ENCODE measurements at places on chromosomes 1 and 21.

GRCh38 chr1:118249641-118250040 lies 64.6 kb upstream of the SPAG17 start:
- DNase-seq: no peak

DNA sequence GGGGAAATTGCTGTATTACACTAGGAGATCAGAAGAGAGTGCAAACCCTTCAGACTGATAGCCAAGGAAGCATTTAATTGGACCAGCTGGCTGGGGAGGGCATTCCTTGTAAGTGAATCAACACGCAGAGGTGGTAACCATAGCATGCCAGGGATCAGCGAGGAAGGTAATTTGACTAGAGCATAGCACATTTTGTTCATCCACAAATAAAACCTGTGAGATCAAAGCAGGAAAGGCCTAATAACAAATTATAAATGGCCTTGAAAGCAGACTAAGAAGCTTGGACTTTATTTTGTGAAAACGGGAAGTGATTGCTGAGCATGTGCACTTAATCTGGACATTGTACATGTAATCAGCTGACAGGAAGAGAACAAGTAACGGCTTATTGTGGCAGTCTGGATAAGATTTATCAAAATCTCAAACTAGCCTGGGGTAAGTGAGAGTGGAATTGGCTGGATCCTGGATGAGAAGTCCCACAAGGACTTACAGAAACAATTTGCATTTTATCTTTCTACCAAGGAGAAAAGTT lies 11.7 kb upstream of the CD55 start:
- DNase-seq: no peak

GRCh38 chr1:96934282-96934681 lies 212.7 kb downstream of the PTBP2 start:
- DNase-seq: no peak

DNA sequence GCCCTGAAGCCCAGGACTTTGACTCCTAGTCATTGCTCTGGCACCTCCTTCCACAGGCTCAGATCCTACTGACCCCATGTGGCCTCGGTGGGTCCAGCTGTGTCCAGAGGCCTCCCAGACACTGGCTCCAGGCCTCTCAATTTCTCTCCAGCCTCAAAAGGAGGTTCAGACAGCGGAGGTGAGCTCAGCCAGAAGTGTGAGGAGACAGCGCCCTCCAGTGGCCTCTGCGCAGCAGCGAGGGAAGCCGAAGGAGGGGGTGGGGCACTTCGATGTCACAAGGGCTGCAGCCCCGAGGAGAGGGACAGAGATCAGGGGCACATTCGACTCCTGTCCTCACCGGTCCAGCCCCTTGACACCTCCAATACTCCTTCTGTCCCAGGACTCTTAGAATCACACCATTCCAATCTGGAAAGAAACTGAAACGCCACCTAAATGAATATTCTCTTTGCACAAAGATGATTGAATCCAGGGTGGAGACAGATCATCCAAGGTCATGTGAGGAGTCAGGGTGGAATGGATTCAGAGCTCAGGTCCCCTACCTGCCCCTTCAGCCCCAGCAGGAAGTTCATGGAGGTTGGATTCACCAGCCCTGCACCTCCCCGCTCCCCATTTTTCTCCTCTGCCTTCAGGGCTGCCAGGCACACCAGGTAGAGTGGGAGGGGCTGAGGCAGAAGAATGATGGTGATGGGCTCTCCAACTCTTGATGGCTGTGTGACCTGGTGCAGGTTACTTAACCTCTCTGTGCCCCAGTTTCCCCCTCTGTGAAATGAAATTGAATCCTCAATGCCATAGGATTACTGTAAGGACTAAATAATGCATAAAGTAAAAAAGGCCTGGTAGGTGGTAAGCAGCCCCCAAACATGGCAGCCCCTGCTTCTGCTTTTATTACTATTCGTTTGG lies 34.8 kb upstream of the ZBTB40 start:
- peak; percentile 62 for DNase-seq

GRCh38 chr1:218658899-218659298 lies 313.8 kb downstream of the TGFB2 start:
- no peak for DNase-seq

- DNase-seq: no peak
Observed at GRCh38 chr1:161185732-161186311, 8.5 kb upstream of the B4GALT3 start.

- DNase-seq: no peak
Observed at GRCh38 chr1:157404063-157404501, 148.2 kb downstream of the FCRL5 start.

- peak; percentile 68 for DNase-seq
Observed at GRCh38 chr1:18913065-18913835, 10.9 kb upstream of the ALDH4A1 start.

- no peak for DNase-seq
Observed at GRCh38 chr1:7777591-7777990, 6.5 kb downstream of the VAMP3 start.

DNA sequence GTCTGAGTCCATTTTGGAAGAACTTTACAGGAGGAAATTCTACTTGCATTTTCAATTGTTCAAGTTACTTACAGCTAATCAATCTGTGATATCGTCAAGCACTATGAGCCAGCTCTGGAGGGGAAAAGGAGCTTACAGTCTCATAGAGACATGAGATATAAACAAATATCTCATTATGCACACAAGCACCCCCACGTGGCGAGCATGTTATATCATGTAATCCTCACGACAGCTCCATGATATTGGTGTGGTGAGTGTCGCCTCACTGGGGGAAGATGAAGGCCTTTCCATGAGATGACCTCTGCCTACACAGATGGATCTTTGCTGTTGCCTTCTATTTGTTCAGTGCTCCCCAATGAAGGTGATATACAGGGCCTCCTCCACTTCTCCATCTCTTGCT lies 34.6 kb downstream of the TNR start:
- DNase-seq: no peak

DNA sequence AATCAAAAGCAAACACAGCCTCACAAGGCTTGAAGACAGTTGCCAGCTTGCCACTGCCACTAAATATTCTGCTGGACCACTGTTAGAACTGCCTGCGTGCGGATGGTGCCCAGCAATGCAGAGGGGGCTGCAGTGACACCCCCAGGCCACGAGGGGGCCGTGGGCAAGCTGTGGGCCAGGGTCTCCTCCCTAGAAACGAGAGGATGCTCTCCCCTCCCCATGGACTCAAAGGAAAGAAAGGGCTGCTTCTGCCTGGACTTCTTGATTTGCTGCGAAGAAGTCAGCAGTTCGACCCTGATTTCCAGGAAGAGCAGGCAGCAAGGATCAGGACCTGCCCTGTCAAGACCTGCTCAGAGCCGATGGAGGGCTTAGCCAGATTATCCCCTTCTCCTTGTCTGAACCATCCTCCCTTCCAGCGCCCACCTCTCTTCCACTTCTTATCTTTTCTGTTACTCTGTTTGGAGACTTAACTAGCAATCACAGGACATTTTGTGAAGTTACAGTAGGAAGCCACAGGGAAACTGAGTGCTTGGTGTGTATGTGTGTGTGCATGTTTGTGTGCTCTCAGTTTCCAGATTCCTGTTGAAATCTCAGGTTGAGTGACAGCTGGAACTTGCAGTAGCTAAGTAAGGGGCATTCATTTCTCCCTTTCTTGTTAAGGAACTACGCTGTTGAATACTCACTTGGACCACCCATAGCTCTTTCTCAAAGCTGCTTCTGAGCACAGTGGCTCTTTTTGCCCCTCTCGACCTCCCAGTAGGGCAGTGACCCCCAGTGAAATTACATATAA lies 2.7 kb downstream of the MAN1C1 start:
- DNase-seq: no peak

- DNase-seq: peak; percentile 15
Observed at GRCh38 chr21:31132574-31133242, 94.4 kb upstream of the KRTAP19-8 start.

GRCh38 chr21:46069166-46069565 lies 28.7 kb upstream of the COL6A2 start:
- no peak for DNase-seq

GRCh38 chr1:246338098-246338497 lies 169.0 kb downstream of the SMYD3 start:
- no peak for DNase-seq

DNA sequence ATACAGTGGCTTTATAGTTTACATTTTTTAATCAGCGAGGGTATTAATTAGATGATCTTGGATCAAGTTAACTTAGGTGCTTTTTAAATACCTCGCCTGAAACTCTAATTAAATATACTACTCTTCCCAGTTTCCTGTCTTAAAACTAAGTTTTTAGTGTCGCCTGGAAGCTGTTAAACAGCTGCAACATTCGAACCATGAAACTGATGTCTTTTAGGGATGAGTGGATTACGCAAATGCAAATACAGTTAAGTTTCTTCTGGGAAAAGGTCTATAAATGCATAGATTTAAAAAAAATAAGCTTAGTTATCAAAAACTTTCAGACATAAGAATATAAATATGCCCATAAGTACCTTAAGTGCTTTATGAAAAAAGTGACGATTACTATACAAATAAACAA lies 228.3 kb downstream of the PTPRC start:
- DNase-seq: no peak

DNA sequence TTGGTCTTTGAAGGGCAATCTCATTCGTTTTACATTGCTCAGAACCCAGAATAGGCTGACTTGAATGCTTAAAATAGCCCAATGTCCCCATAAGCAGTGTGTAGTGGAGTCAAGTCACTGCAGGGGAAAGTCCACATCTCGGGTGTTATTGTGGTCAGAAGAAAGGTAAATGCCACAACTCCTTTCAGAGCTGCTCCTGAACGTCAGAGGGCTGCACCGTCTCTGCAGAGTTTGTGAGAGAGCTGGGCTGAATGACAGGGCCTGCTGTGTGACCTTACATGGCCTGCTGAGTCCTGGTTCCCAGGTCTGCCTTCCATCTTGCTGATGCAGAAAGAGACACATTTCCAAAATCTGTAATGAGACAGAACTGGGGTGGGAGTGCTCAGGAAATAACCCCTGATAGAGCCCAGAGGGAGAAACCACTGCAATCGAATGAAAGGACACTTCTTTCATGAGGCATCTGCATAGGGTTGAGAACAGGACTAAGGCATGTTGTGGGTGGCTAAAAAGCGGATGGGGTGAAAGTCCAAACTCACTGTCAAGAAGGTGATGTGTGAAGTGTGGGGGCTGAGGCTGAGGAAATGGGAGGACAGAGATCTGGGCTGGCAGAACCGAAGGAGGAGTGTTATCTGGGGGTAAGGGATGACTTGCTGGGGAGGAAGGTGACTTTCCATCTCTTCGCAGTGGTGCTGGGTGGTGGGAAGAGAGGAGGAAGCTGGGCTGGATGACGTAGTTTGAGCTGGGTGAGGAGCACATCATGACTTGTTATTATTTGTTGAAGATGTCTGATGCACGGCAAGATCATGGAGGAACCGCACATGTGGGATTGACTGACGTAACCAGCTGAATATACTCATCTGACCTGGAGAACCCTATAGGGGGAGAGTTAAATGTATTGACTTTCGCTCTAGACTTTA lies 33.7 kb downstream of the XCL2 start:
- DNase-seq: peak; percentile 19

- peak; percentile 91 for DNase-seq
Observed at GRCh38 chr1:1059494-1060280, 14.4 kb downstream of the RNF223 start.

- DNase-seq: peak; percentile 15
Observed at GRCh38 chr21:37367703-37368540, 1.3 kb downstream of the DYRK1A start.

DNA sequence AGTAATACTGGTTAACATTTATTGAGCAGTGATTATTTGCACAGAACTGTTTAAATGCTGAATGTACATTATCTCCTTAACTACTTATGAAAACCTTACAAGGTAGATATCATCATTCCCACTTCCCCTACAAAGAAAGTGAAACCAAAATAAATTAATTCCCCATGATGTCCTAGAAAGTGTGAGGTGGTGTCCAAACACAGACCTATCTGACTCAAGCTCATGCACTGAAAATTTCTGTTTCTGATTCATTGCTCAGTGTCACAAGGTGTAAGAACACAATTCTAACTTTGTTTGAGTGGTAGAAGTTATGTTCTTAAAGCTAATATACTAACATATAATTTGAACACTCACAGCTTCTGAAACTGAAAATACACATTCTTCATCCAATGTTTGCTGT lies 178.7 kb downstream of the MRPL39 start:
- DNase-seq: no peak

DNA sequence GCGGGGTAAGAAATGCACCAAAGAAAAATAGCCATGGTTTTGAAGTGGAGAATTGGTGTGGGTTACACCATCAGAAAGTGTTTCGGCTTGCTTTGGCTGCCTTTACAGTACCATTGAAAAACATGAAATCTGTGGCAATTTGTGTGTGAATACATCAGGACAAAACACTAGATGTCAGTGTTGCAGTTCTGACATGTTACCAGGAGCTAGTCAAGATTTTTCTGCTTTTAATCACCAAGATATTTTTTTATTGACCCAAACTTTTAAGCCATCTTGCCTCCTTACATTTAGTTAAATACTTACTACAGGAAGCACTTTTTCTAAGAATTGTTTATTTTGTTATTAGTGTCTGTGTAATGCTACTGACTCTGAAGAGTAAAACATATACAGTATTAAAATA lies 14.3 kb downstream of the RRP15 start:
- DNase-seq: no peak

- DNase-seq: no peak
Observed at GRCh38 chr21:39612233-39613040, at the start of gene B3GALT5. TSS of gene B3GALT5 (plus strand) at chr21:39612940. CDS start at chr21:39660560, 47,620 bp downstream.

- DNase-seq: peak; percentile 2
Observed at GRCh38 chr1:244010191-244010590, 40.9 kb upstream of the ZBTB18 start.

DNA sequence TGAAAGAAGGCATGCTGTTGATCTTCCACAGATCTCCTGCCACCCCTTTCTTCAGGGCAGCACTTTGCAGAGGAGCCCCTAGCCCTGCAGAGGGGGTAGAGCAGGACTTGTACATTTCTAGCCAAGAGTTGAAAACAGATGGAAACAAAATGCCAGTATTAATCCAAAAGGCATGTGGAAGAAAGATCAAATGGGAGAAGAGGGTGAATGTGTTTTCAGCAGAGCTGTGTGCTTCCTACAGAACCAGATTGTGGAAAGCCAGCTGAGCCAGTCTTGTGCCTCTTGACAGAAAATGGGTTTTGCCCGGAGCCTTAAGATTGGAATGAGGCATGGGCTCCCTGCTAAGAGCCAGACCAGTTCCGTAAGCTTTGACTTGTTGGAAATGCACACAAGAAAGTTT lies 105.2 kb upstream of the TSPAN2 start:
- DNase-seq: no peak

- DNase-seq: no peak
Observed at GRCh38 chr1:201761178-201761577, 67.8 kb upstream of the IPO9 start.

- no peak for DNase-seq
Observed at GRCh38 chr1:92587445-92587844, 100.7 kb upstream of the GFI1 start.
